Ascending aorta (tissue), 2 donors: ENCODE measurements at places on chromosomes 12 and 14. TPM values are rescaled to one million over a fixed set of nuclear protein-coding genes. Genes with fewer than 3 reads are reported as not detected.

TSPAN19 gene
- total RNA-seq, result not detected

ARHGEF25 gene
- 47.8 TPM for total RNA-seq

- no peaks in the 10 kb centered on the region for H3K36me3 ChIP-seq
- no peaks in the 10 kb centered on the region for H3K4me1 ChIP-seq
- H3K4me3 ChIP-seq, result no peak overlapping the region
- no peak for DNase-seq
- no peak overlapping the region for H3K27ac ChIP-seq
Observed at GRCh38 chr14:91586410-91586809, 76.3 kb upstream of the PPP4R3A start.

DNA sequence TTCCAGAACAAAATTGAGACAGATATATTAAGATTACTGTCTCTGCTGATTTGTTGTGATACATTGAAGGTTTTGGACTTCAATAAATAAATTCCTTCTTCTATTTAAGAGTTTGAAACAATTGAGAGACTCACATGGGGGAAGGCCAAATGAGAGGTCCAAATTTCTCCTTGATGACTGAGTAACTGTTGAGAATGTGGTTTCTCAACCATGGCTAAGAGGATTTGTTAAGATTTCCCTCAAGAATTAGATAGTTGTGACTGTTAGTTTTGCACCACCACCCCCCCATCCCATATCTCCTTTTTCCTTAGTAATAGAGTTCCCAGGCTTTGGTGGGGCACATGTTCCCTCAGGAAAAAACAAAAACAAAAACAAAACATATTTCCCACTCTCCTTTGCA is 47.7 kb upstream of the IGF1 start:
- H3K36me3 ChIP-seq, result no peaks in the 10 kb centered on the region
- H3K4me1 ChIP-seq, result no peaks in the 10 kb centered on the region
- no peak for DNase-seq

DNA sequence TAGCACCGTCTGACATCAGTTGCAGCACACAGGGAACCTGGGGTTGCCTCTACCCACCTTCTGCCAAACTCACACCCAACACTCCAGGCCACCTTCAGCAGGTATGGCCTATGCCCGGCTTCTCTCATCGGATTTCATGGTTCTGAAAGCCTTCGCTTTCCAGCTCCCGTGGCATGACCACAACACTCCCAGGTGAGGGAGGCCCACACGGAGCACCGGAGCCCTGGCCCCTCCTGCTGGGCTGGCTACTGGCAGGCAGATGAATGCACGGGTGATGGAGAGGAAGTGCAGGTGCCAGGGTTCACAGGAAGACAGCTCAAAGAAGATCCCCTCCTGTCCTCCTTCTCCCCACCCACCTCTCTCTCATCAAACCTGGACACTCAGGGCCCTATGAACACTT is 37.2 kb downstream of the CACNA2D4 start:
- H3K27me3 ChIP-seq, result no peaks in the 10 kb centered on the region
- no peaks in the 10 kb centered on the region for H3K36me3 ChIP-seq
- H3K27ac ChIP-seq, result no peak overlapping the region

GRCh38 chr14:80586131-80586530 is 355.4 kb downstream of the CEP128 start:
- no peak overlapping the region for H3K27ac ChIP-seq
- H3K27me3 ChIP-seq, result no peaks in the 10 kb centered on the region
- no peak overlapping the region for H3K4me3 ChIP-seq
- H3K4me1 ChIP-seq, result no peaks in the 10 kb centered on the region
- no peak for DNase-seq

DNA sequence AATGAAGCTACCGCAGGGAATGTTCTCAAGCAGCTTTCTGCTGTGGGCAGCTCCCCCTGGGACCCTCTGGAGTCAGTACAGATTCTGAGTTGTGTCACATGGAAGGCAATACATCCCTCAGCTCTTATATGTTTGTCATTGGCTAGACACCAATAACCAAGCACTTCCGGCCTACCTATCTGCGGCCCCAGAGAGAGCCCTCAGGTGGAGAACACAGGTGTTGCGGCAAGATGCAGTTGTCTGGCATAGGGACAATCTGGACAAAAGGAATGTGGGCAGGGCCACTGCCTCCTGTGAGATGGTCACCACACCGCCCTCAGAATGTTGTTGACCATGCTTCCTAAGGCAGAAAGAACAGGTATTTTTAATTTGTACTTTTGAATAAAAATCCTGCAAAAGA is 118.7 kb downstream of the BRMS1L start:
- H3K27me3 ChIP-seq, result no peaks in the 10 kb centered on the region
- no peak overlapping the region for H3K4me3 ChIP-seq
- H3K4me1 ChIP-seq, result no peaks in the 10 kb centered on the region
- no peaks in the 10 kb centered on the region for H3K36me3 ChIP-seq
- H3K27ac ChIP-seq, result no peak overlapping the region

- H3K36me3 ChIP-seq, result no peaks in the 10 kb centered on the region
- no peaks in the 10 kb centered on the region for H3K4me1 ChIP-seq
- H3K4me3 ChIP-seq, result no peak overlapping the region
Observed at GRCh38 chr14:30299915-30300314, 259.0 kb upstream of the G2E3 start.
